Left ventricle myocardium inferior (tissue), 1 donor: ENCODE measurements at places on chromosomes 5 and 9. TPM values are rescaled to one million over a fixed set of nuclear protein-coding genes. Genes with fewer than 3 reads are reported as not detected.

GRCh38 chr5:73232266-73233041 is 59.5 kb downstream of the TMEM174 start:
- no peak for DNase-seq

GRCh38 chr9:136381966-136382513 is 8.6 kb upstream of the CARD9 start:
- DNase-seq, result no peak

GRCh38 chr5:179699616-179700237 is 960 bp downstream of the CANX start:
- no peak for DNase-seq

GRCh38 chr5:63400079-63400478 is 562.2 kb downstream of the HTR1A start:
- DNase-seq, result no peak

GRCh38 chr9:98881356-98881755 is 62.4 kb upstream of the COL15A1 start:
- DNase-seq, result no peak

- no peak for DNase-seq
These were observed 239.9 kb downstream of the SAXO1 start for GRCh38 chr9:18793122-18793521.

DNA sequence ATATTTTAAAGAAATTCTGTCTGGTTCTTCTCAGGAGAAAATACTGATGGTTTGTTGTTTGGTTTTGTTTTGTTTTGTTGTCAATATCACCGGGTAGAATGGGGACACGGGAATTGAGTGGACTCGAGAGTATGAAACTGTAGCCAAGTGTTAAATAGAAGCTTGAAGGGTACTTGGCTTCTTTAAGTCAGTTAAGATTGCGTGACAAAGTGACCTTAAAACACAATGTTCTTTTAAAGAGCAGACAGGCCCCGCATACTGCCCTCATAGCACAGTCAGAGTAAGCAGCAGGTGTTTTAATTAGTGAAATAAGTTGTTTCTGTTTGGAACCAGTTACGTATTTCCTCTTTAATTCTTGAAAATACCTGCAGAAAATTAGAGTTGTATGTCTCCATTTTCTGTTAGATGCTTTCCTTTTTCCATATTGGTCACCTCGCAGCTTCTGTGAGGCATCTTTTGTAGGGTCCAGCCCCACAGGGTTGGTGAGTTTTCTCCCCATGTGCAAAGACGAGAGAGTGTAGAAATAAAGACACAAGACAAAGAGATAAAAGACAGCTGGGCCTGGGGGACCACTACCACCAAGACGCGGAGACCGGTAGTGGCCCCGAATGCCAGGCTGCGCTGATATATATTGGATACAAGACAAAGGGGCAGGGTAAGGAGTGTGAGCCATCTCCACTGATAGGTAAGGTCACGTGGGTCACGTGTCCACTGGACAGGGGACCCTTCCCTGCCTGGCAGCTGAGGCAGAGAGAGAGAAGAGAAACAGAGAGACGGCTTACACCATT is 9.6 kb downstream of the TRIP13 start:
- no peak for DNase-seq

GRCh38 chr9:93387791-93388190 is 63.7 kb upstream of the FAM120A start:
- DNase-seq, result no peak

GRCh38 chr5:64507264-64507605 is 1.4 kb downstream of the RGS7BP start:
- no peak for DNase-seq

APBB3 gene
- total RNA-seq, result 12.1 TPM

DRD1 gene
- total RNA-seq, result not detected

LOX gene
- total RNA-seq, result 4.4 TPM

ANKRD18A gene
- 2.6 TPM for total RNA-seq

PHF19 gene
- 13.0 TPM for total RNA-seq
